ENCODE measurements at places on chromosomes 7 and 10.

DNA sequence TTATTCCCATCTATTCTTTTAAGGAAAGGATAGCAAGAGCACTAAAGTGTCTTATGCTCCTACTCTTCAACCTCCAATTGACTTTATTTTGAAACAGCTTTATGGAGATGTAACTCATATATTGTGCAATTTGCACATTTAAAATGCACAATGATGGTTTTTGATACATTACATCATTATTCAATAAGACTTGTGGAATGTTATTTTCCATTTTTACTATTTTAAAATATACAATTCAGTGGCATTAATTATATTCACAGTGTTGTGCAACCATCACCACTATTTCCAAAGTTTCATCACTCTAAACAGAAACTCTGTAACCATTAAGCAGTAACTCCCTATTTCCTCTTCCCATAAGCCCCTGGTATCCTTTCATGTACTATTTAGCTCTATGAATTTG lies 489.8 kb downstream of the NEBL start:
- no peak for DNase-seq

- DNase-seq: no peak
Observed at GRCh38 chr7:152859781-152860191, 100.2 kb downstream of the ACTR3B start.

GRCh38 chr10:118957443-118957825 lies 72.1 kb upstream of the NANOS1 start:
- no peak for DNase-seq

GRCh38 chr10:88791924-88792323 lies 10.6 kb upstream of the LIPM start:
- DNase-seq: peak; percentile 12

- DNase-seq: peak; percentile 84
Observed at GRCh38 chr10:125102246-125102645, 58.1 kb downstream of the CTBP2 start.

DNA sequence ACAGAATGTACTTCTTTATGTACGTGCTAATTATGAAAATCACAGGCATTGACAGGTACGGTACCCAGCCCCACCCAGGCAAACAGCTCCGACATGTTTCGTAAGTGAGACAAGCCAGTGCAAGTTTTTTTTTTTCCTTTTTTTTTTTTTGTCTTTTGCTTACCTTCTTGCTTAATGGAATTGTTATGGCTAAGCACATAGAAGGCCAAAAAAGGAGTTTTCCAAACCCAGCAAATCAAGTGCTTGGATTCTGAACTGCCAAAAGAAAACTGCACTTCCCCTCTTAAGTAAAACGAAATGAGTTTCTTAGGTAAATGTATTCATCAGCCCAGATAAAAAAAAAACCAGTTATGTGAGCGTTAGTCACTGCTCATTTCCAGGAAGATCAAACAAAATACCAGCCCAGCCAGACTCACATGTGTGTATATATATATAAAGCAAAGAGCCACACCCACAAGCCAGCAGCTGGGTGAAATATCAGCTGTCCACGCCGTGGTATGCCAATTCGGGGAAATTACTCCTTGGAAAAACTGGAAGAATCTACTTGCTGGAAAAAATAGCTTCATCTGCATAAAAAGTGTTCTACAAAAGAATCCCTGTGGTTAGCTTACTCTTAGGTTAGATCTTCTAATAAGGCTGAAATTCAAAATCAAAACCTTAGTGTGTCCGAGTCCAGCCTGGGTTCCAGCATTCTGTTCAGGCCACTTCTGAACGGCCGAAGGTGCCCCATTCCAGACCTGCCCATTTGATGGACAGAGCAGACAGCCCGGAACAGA lies 8.0 kb downstream of the KLF6 start:
- DNase-seq: no peak

DNA sequence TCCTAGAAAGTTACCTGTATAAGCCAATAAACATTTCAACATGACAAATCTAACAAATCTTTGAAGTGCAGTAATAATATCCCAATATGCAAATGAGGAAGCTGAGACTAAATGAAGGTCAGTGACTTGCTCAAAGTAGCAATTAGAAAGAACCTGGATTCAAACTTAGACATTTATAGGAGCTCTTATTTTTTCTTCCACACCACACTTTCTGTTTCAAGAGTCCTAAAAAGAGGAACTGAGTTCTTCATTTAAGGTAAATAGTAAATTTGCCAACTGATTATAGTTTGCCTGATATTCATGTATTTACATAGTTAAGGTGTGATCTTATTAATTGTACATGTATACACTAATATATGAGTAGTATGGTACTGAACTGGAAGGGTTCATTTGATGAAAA lies 44.0 kb downstream of the KLHDC10 start:
- DNase-seq: no peak

DNA sequence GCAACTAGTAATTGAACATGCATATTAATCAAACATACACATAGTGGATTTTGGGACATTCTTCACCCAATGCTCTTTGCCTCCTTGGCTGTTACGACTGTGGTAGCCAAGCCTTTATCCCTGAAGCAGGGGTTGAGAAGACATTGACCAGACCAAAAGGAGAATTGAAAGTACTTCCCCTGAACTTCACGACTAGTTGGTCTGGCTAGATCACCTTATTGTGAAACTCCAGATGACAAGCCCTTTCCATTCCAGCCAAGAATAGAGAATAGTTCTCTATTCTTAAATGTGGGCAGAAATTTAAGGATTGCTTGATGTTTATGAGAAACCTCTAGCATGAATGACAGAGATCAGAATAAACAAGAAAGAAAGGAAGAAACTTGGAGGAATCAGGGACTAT lies 97.0 kb downstream of the LRMDA start:
- DNase-seq: peak; percentile 59

DNA sequence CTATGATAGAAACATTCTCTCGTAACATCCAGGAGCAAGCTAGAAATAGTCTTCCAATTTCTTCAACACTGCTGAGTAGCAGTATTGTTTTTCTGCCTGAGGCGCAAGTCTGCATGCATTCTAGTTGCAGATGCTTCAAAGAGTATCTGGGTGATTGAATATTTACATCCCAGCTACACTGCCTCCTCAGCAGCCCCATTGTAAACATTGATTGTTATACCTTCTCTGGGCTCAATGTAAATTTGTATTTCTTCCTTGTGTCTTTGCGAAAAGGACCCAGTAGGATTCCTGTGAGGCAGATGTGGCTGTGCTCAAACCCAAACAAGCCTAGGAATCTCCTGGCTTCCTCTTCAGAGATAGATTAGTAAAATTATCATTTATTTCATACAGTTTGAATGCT lies 320.7 kb downstream of the CDC14C start:
- DNase-seq: no peak

- no peak for DNase-seq
Observed at GRCh38 chr10:33559105-33559504, 224.6 kb upstream of the NRP1 start.

DNA sequence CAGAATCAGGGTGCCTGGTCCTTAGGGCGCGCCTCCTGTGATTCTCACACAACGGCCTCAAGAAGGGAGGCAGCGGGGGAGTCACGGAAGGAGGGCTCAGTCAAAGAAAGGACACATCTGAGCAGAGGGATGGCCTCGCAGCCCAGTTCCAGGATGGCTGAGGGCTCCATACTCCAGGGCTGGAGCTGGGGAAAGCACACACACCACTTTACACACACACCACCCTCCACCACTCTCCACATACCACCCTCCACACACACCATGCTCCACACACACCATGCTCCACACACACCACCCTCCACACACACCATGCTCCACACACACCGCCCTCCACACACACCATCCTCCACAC lies 22.2 kb downstream of the PRKAG2 start:
- no peak for DNase-seq

DNA sequence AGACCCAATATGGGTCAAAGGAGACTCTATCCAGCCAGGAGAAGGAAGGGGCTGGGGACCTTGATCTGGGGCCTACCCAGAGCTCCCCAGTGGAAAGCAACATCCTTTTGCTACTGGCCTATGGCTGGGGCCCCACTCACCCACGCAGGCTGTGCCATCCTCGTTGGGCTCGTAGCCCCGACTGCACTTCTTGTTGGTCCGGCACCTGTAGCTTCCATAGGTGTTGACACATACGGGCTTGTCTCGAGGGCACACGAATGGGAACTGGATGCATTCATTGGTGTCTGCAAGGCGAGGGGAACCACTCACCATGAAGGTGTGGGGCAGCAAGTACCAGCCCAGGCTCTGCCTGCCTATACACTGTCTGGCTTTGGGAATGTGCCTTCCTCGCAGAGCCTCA lies 30.5 kb downstream of the GOLGA7B start:
- no peak for DNase-seq

- DNase-seq: no peak
Observed at GRCh38 chr10:103685880-103686669, 169.3 kb downstream of the SH3PXD2A start.

GRCh38 chr7:37916017-37916672 lies 472 bp downstream of the SFRP4 start:
- DNase-seq: peak; percentile 14

DNA sequence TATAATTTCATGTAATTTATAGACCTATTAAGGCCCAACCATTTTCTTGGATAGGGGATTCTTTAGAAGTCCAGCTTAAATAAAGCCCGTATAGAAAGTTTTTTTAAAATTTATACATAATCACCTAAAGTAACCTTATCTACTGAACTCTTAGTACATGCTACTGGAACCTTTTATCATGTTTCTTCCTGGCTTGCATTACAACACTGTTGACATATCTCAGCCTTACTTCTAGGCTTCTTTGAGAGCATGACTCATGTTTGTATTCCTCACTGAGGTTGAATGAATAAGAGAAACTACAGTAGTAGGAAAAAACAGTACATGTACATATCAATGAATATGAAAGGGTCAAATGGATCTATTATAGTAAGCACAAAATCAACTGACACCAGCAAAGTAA lies 8.2 kb upstream of the MAGI2 start:
- no peak for DNase-seq

DNA sequence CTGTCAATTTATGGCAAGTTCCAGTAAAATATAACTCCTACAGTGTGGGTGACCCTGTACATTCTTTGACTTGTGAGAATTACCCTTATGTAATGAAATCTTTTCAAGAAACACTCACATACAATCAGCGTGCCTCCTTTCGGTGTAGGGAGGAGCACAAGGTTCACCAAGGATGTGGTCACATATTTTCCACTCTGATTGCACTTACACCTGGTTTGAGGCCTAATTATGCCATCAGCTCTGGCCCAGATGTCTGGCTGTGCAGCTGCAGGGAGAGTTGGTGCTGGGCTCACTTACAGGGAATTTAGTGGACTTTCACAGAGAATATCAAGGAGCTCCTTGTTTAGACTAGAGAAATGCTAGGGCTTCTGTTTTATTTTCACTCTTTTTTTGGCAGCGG lies 146.0 kb upstream of the STEAP4 start:
- DNase-seq: no peak

GRCh38 chr10:58775960-58776567 lies 263.4 kb downstream of the BICC1 start:
- no peak for DNase-seq

DNA sequence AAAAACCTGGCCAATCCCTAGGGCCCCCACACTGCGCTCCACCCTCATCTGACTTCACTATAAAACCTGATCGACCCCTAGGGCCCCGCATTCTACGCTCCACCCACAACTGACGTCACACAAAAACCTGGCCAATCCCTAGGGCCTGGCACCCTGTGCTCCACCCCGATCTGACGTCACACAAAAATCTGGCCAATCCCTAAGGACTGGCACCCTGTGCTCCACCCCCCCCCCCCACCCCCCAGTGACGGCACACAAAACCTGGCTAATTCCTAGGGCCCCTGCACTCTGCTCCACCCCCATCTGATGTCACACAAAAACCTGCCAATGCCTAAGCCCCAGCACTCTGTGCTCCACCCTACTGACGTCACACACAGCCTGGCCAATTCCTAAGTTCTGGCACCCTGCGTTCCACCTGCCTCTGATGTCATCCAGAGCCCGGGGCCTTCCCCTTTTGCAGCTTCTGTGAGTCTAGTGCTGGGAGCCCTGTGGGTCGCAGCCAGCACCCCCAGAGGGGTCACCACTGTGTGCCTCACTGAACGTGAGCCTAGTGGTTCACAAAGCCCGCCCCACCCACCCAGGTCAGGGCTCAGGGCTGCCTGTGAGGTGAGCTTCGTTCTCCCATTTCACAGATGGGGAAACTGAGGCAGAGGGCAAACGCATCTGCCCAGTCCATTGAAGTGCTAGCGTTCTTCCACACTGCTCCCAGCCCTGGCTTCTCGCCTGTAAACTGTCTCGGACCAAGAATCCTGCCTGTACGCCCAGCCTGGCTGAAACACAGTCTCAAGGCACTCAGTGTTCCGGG lies 40.6 kb downstream of the MICALL2 start:
- DNase-seq: no peak

DNA sequence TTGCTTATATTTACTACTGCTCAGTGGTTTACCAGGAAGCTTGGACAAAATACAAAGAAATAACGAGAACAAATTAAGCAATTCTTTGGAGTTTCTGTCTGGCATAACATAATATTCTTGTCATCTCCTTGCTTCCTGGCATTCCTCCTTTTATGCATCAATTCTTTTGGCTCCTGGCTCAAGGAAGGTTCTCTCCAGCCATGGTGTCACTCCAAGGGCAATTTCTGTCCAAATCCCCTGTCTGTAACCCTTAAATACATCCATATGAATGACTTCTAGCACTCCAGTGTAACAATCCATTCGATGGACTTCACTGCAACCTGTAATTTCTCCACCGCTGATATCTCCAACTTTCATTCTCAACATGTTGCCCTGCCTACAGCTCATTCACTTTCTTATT lies 617.7 kb upstream of the ANKRD30A start:
- no peak for DNase-seq

DNA sequence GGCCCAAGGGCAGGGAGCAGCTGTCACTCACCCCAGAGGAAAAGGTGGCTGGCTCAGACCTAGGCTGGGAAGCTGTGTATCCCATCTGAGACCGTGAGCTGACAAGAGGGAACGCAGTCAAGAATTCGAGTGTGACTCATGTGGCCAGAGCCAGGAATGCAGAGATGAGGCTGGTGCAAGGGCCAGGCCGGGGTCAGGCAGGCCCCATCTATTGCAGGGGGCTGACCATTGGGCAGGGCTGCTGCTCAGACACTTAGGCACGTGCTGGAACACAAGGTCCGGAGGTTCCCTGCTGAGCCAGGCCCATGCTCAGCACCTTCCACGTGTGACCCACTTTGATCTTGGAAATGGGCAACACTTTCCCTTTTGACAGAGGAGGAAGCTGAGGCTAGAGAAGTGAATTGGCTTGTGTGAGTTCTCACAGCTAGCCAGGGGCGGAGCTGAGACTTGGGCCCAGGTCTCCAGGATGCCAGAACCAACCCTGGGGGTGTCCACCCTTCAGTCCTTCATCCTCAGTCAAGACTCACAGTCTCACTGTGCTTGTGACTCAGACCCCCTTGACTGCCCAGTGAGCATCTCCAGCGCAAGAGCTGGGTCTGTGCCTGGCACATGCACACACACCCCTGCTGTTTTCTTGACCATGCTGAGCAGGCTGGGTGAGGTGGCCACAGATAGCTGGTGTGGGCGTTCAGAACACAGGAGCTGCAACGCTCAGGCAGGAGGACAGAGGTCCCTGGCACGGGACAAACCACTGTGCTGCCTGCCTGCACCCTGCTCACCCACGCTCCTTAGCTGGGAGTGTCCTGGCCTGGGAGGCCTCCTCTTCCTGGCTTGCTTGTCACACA lies 47.6 kb upstream of the PPIF start:
- DNase-seq: no peak

DNA sequence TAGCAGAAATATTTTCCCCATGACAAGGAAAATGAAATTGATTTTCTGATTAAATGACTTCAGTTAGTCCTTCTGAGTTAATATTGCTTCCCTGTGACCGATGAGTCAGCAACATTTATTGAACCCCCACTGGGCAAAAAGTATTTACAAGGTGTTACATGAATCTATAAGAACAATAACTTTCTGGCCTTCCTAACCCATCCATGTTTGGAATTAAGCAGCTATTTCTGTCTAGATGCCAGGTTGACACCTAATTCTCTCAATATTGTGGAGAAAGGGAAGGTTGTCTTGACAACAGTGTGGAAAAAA lies 112.9 kb upstream of the JAZF1 start:
- no peak for DNase-seq
